ENCODE measurements at places on chromosomes 7 and 10. TPM values are rescaled to one million over a fixed set of nuclear protein-coding genes. Genes with fewer than 3 reads are reported as not detected.

The CTAGE15 gene
- total RNA-seq = not detected

DNA sequence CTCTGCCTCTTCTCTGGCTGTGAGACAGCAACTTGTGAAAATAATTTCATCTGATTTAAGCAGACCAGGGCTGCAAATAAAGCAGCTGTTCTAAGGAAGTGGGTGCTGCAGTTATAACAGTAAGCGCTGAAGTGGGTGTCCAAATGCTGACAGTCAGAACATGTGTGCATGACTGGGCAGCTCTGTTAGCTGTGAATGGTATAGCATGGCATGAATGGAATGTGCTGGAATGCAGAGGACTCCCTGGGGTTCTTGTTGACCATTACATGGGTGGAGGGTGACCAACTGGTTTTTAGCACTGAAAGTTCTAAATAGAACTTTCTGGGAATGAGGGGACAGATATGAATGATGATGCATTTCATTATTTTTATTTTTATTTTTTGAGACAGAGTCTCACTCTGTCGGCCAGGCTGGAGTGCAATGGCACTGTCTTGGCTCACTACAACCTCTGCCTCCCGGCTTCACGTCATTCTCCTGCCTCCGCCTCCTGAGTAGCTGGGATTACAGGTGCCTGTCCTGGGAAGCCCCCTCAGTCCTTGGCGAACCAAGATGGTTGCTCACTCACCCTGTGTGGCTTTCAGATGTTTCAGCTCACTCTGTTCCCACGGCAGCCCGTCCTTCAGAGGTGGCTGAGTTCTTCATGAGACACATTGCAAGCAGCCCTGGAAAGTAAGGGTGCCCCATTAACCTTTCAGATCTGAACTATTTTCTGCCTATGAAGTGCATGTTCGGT lies 319.8 kb upstream of the PHYHIPL start:
- no peak for DNase-seq

DNA sequence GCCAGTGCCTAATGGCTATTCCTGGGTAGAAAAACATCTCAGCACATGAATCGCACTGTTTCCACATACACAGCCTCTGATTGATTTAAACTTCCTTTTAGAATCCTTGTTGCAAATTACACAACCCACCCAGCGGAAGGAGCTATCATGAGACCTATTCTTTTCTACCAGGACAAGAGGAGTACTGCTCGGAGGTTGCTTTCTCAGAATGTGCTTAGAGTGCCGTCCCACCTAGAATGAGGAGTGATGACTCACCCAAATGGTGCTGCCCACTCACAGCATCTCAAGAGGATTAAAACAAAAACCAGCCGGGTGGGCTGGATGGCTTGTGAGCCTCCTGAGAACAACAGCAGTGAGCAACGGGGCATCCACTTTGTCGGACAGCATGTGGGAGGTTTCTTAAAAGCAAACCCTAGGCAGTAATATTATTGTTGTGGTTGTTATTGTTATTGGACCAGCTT lies 128.9 kb downstream of the DGKI start:
- DNase-seq = no peak

GRCh38 chr10:98272656-98273055 lies 4.7 kb upstream of the LOXL4 start:
- peak; percentile 71 for DNase-seq
